ENCODE measurements at places on chromosomes 5 and 9. TPM values are rescaled to one million over a fixed set of nuclear protein-coding genes. Genes with fewer than 3 reads are reported as not detected.

Gene TTC23L
- total RNA-seq: not detected

Gene FBP1
- not detected for total RNA-seq

Gene ARL10
- 3.2 TPM for total RNA-seq

Gene PCSK5
- 5.7 TPM for total RNA-seq

Gene SPATA6L
- 1.0 TPM for total RNA-seq

Gene MLANA
- not detected for total RNA-seq

Gene SHC3
- 4.4 TPM for total RNA-seq

Gene DMGDH
- 0.93 TPM for total RNA-seq

Measured in pericardium fibroblast (primary cell).